NK-92 treated with Interleukin-12 subunit alpha and Interleukin-12 subunit beta, amount 100 ng/mL, for 24 hours (cell line): ENCODE measurements at places on chromosomes 11 and 22.

DNA sequence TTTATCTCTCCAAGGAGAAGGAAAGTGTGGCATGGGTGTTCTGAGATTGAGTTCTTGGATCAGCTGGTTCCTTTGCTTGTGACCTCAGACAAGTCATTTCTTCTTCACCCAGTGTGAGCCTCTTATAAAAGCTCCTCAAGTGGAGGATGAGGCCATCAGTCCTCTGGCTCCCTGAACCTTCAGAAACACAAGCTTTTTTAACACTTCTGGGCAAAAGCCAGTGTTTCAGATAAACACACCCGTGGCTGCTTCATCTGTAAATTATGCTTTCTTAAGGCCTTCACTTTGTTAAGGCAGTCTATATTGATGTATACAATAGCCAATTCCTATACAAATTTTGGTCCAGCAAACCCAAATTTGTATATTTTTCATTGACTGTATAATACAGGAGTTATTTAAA is 179.9 kb downstream of the DBX1 start:
- DNase-seq = no peak

DNA sequence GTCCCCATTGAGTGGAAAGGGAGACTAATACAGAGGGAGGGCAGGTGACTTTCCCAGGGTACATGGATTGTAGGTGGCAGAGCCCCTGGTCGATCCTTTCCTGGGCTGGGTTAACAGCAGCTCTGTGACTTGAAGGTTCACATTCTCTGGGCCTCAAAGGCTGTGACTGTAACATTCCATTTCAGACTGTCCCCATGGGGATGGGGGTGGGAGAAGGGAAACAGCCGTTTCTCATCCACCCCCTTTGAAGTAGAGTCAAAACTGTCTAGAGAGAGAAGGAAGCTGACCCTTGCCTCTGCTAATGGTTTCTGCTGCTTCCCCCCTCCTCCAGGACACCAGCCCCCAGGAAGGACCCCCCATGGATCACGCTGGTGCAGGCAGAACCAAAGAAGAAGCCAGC is 19.2 kb downstream of the MICALL1 start:
- no peak for DNase-seq

DNA sequence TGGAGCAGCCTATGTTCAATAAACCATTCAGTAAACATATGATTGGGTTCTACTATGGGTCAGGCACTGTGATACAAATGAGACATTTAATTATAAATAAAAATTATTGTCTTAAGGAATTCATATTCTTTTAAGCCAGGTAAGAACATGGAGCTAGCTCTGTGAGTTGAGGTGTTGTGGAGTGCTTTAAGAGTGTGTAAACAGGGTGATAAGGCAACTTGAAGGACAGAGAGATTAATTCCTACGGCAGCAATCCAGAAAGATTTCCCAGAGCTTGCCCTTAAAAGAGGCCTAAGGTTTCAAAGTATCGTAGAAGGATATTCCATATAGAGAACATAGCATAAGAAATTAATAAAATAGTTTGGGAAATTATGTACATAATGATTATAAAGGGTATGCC is 126.4 kb upstream of the FAT3 start:
- no peak for DNase-seq

DNA sequence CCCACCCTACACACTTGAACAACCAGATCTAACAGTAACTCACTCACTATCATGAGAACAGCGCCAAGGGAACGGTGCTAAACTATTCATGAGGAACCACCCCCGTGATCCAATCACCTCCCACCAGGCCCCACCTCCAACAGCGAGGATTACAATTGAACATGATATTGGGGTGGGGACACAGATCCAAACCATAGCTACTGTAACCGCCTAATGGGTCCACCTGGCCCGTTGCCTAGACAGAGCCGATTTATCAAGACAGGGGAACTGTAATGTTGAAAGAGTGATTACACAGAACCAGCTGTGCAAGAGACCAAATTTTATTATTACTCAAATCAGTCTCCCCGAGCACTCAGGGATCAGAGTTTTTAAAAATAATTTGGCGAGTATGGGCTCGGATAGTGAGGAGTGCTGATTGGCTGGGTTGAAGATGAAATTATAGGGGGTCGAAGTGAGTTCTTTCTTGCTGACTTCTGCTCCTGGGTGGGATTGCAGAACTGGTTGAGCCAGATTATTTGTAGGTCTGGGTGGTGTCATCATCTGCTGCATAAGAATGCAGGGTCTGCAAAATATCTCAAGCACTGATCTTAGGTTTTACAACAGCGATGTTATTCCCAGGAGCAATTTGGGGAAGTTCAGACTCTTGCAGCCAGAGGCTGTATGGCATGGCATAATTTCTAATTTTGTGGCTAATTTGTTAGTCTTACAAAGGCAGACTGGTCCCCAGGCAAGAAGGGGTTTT is 17.9 kb upstream of the ZC3H12C start:
- DNase-seq = no peak

GRCh38 chr11:10993186-10993585 is 135.3 kb upstream of the ZBED5 start:
- no peak for DNase-seq

GRCh38 chr11:44029507-44029845 is 18.3 kb upstream of the ACCSL start:
- DNase-seq = no peak

- DNase-seq = no peak
Measured at GRCh38 chr22:46114518-46115387, 35.6 kb upstream of the PPARA start.

DNA sequence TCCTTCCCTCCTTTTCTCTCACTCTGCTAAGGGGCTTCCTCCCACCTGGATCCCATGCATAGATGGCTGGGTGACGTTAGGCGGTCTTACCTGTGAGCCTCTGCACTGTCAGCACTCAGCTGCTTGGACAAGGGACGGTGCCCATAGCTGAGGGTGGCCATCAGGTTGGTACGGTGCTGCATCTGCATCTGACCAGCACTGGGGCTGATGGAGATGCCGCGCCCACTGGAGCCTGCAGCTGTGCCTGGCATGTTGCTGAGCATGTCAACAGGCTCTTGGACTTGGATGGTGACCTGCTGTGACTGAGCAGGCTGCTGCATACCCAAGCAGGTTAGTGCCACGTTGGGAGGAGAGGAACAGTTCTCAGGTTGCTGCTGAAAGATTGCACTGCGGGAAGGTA is 21.8 kb upstream of the APOA1 start:
- no peak for DNase-seq
